ENCODE measurements at places on chromosomes 7 and 10. TPM values are rescaled to one million over a fixed set of nuclear protein-coding genes. Genes with fewer than 3 reads are reported as not detected.

WNT8B gene
- not detected for total RNA-seq

CDCA7L gene
- 40.7 TPM for total RNA-seq

MRLN gene
- total RNA-seq: not detected

PRKAR1B gene
- 21.7 TPM for total RNA-seq

AKR1C8 gene
- not detected for total RNA-seq

- DNase-seq: no peak
These were observed 44.1 kb downstream of the MTURN start for GRCh38 chr7:30178748-30179436.

- no peak for DNase-seq
These were observed 104.7 kb upstream of the CHST15 start for GRCh38 chr10:124198125-124198501.

GRCh38 chr7:105127179-105127578, 113.2 kb downstream of the KMT2E start:
- no peak for DNase-seq

DNA sequence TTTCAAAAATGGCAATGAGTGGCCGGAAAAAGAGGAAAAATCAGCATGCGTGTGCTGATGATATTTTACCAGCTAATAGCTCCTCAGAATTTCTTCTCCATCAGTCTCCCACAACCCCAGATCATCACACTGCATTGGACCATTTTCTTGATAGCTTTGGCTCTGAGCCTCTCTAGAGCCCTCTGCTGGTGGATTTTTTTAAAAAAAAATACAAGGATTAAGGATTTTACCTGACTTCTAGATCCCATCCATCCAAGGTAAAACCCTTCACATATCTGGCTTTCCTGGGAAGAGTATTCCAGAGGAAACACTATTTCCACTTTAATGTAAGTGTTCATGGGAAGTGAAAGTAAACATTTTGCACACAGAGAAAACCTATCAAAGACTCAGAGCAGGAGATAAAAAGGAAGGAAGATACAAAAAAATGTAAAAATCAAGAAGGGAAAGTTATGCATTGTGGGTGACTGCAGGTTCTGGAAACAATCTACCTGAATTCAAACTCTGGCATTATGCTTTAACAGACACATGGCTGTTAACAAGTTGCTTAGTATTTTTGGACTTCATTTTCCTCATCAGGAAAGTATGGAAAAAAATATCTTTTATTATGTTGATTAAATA, 380.9 kb downstream of the LRRTM3 start:
- no peak for DNase-seq

GRCh38 chr7:135801045-135801693, 52.6 kb upstream of the FAM180A start:
- peak; percentile 50 for DNase-seq

GRCh38 chr7:85750454-85750949, 563.6 kb upstream of the SEMA3D start:
- peak; percentile 67 for DNase-seq

GRCh38 chr7:2980401-2981102, 63.1 kb downstream of the CARD11 start:
- no peak for DNase-seq

DNA sequence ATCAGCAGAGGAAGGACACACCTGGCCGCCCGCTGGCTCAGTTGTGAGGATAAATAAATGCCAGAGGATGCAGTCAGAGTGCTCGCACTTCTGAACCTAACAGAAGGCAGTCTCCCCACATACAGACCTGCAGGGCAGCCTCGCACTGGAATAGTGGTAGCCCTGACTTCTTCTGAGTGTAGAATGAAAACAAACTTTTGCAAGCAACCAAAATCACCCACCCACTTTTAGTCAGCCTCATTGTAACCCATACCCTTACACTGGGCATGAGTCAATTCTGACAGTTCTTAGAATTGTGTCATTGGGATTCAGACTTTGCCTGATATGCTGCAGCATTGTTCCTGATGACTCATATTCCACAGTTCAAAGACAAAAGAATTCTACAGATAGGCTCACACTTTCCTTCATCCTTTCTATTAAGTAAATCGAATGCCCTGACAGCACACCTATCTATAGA, 167.0 kb upstream of the CDK1 start:
- no peak for DNase-seq

- no peak for DNase-seq
These were observed 949.7 kb upstream of the C7orf33 start for GRCh38 chr7:147640821-147641220.

DNA sequence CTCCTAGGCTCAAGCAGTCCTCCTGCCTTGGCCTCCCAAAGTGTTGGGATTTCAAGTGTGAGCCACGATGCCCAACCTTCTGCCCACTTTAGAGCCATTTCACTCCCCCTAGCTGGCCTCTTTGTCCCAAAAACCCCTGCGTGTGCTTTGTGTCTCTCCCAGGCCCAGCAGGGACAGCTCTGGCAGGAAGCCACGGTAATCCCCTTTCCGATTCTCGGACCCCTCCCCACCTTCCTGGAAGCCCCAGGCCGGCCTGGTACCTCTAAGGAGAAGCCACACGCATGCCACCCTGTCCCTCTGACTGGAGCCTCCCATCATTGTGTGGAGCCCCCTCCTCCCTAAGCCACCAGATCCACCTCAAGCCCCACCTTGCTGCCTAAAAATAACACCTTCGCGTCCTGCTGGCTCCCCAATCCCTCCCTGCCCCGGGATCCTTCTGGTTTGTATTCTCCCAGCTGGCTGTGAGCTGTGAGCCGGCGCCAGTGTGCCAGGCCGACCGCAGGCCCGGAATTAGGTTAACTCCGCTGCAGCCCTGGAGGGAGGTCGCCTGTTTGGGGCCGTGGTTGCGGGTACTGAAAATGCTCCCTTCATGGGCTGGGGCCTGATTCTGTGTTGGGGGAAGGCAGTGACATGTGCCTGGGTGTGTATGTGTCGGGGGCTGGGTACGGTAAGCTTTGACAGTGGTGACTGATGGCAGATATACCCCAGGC, 16.4 kb upstream of the SRRM3 start:
- DNase-seq: no peak

- DNase-seq: no peak
These were observed 111.2 kb downstream of the ZMYND11 start for GRCh38 chr10:246431-246830.

GRCh38 chr10:68235111-68235510, 3.2 kb upstream of the ATOH7 start:
- DNase-seq: no peak

- no peak for DNase-seq
These were observed 42.3 kb upstream of the CDHR3 start for GRCh38 chr7:105920766-105921165.

DNA sequence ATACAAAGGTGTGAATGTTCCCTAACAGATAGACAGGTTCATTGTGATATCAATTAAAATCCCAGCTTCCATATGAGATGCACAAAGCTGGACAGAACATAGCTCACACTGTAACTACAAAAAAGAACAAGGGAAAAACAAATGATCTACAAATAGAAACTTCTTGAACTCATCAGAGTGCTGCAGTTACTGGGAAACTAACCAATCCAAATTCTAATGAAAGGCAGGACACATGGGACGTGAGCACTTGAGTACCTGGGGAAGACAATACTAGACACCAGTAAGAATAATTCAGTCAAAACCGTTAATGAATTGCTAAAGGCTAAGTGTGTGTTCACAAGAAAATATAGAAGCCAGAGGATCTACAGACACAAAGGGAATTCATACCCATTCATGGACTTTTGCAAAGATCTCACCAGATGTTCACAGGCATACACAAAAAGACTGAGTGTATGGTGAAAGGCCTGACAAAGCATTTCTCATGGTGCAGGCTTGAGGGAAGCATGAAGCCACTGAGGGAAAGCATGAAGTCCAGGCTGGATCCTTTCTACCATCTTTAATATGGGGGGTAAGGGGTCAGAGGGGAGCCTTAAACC, 7.8 kb upstream of the GPR22 start:
- DNase-seq: no peak

DNA sequence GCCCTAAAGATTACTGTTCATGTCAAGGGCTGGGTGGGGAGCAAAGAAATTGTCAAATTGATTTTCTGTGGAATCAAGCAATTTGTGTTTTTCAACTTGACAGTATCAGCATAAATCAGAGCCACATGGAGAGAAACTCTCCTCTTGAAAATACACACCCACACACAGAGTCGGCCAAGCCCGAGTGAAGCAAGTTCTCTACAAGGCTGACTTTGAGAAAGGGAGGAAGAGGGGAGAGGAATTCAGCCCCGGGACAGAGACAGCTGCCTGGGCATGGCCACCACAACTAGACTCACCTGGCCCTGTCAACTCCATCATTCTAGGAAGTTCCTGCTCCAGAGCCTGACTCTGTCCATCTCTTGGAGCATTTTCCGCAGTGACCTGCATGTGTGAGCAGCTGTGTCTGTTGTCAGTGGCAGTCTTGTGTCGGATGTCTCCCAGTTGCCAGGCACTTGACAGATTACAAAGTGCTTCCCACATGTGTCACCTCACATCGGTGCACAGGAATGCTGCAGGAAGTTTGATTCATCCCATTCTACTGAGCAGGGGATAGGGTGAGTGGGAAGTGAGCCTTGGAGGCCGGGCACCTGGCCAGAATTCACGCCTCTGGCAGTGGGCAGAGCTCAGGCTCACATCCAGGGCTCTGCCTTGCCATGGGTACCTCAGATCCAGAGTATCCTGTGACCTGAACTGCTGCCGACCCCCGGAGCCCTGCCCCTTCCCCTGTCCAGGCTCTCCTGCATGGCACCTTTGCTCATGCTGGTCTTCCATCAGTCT, 37.9 kb downstream of the ADAM12 start:
- DNase-seq: no peak

GRCh38 chr10:49299816-49300139, 808 bp downstream of the C10orf71 start:
- DNase-seq: no peak

DNA sequence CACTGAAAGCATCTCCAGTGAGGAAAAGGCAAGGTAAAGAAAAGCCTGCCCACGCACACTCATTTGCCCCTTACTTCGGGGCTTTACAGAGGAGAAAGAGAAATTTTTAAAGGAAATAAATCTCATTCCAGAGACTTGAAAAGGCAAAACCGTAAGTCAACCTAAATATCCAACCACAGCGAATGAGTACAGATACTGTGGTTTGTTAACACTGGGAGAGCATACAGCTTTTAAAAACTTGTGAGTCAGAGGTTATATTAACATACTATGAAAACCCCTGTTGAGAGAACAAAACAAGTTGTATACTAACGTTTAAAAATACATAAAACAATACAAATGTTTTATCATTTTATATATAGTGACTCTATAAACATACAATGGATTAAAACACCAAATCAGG, 28.6 kb upstream of the ST7 start:
- no peak for DNase-seq

Measured in endothelial cell (in vitro differentiated cells).